HCT116 (cell line): ENCODE measurements at places on chromosomes 12 and 14.

DNA sequence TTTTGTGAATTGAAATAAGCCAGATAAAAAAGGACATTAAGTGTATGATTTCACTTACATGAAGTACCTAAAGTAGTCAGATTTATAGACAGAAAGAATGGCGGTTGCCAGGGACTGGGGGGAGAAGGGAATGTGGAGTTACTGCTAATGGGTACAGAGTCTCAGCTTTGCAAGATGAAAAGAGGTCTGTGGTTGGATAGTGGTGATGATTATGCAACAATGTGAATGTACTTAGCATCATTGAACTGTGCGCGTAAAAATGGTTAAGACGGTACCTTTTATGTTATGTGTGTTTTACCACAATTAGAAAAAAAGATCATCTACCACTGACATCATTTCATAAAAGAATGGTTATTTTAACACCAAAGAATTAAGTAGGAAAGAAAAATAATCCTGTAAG lies 35.9 kb downstream of the RNFT2 start:
- no peak for DNase-seq

DNA sequence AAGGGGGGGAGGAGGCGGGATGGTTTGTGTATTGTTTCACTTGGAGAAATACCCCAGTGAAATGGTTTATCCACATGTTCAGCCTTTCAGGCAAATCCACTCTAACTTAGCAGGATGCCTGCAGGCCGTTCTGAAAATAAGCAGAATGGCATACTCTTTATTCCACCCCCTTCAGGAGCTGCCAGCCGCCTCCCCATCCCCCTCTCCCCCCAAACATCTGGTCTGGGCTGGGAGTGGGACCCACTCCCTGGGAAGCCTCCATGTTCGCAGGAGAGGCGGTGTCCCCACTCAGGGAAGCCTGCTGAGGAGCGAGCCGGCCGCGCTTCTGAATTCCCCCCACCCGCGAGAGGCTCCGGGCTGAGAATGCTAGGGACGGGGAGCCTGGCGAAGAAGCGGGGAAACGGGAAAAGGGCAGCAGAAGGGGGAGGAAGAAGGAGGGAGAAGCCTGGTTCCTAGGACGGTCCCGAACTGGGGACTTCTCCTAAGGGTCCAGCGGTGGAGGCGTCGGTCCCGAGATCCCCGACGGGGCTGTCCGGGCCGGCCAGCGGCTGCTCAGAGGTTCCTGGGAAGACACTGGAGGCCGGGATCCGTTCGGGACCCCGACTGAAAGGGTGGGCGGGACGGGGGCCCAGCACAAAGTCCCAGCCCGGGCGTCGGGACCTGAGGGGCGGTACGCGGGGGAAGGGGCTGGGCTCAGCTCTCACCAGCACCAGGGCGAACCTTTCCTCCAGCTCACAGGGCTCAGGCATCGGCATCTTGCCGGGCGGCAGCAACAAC lies 666 bp downstream of the FMNL3 start:
- no peak for DNase-seq

GRCh38 chr12:10186299-10186698 lies 7.5 kb downstream of the TMEM52B start:
- no peak for DNase-seq

GRCh38 chr12:53696655-53697331 lies 20.9 kb upstream of the ATP5MC2 start:
- no peak for DNase-seq

GRCh38 chr14:100687386-100687785 lies 39.3 kb upstream of the DLK1 start:
- DNase-seq: no peak

DNA sequence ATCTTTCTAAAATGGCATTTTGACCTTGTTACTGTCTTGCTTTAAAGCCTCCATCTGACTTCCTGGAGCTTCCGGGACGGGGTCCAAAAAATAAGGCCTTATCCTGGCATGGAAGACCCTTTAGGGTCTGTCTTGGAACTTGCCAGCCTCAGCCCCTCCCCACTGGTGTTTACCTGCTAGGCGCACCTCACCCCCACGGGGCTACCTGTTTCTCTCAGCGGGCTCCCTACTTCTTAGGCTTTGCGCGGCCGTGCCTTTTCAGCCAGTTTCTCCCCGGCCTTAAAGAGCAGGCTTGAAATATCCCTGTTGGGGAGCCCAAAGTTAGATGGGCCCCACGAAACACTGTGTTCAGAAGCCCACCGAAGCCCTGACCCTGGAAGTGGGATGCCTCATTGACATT lies 5.1 kb downstream of the RTL1 start:
- no peak for DNase-seq

GRCh38 chr14:75452324-75452723 lies 24.5 kb downstream of the JDP2 start:
- no peak for DNase-seq

GRCh38 chr12:113062502-113063395 lies 6.2 kb downstream of the DTX1 start:
- DNase-seq: no peak

DNA sequence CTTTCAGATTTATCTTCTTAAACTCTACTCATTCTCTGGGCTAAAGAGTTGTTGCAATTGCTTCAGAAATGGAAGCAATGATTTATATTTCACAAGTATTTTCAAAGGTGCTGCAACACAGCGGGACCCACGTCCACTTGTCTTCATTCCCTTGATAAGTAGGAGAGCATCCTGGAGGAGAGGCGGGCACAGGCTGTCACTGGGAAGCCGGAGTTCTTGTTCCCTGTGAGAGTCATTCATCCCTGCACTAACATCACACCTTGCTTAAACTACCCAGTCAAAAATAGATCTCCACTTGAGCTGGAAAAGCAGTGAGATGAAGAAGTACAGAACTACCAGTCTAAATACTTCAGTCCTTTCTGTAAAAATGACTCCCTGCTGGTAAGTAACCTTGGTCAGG lies 160.5 kb upstream of the RASSF8 start:
- no peak for DNase-seq

DNA sequence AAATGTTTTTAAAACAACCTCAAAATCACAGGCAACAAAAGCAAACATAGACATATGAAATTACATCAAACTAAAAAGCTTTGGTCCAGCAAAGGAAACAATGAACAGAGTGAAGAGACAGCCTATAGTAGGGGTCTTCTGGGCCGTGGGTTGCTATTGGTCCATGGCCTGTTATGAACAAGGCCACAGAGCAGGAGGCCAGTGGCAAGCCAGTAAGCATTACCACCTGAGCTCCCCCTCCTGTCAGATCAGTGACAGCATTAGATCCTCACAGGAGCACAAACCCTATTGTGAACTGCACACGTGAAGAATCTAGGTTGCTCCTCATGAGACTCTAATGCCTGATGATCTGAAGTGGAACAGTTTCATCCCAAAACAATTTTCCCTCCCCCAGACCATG lies 174.0 kb downstream of the DIO2 start:
- no peak for DNase-seq

GRCh38 chr14:69879175-69880043 lies at the start of gene SMOC1:
Gene SMOC1, plus strand, starts transcription at chr14:69879416. Its CDS starts 263 bp downstream, at chr14:69879679.
- no peak for DNase-seq

DNA sequence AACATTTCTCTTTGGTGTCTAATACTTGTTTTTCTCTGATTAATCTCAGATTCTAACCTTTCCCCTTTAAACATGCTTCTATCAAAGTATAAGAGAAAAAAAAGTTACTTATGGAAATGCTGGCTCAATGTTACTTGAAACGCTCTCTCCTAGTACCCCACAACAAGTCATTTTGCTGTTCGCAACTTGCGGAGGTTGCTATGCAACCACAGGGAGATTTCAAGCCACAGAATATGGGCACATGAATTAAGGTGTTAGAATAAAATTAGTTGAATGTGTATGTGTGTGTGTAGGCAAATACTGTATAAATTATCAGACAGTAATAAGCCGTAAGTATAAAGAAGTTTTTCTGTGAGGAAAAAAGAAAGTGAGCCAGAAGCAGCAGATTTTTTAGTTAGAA lies 80.6 kb downstream of the CCDC59 start:
- no peak for DNase-seq

DNA sequence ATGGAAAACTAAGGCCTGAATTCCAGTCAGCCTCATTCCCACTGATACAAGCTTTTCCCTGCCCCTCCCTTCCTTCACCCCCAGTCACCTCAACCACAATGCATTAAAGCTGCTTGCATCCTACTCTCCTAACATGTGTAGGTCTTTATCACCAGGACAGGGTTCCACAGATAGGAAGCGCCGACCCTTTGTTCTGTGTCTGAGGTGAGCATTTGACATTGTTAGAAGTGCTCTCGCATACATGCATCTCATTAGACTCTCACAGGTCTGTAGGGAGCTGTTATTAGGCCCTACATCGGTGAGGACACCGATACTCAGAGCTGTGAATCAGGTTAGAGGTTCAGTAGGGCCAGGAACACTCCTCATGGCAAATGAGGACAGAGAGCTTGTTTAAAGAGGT lies 13.2 kb upstream of the EDDM3A start:
- DNase-seq: no peak

- no peak for DNase-seq
These were observed 125.4 kb upstream of the ATF1 start for GRCh38 chr12:50638482-50638880.

DNA sequence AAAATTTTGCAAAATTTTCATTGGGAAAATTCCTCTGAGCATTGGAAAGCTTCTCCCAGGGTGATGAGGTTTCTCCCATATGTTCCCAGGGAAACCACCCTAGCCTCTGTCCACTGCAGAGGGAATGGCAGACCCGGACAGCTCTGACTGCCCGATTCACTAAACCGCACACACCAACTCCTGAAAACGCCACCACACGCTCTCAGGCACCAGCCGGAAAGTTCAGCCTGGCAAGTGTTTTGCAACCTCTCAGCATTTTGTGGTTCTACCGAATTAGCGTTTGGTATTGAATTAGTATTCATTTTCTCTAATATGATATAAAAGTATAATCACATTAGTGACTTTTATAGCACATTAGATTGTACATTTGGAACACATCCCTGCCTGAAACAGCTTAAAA lies 213.4 kb downstream of the PHETA1 start:
- no peak for DNase-seq

GRCh38 chr12:118059341-118060191 lies 1.4 kb downstream of the WSB2 start:
- DNase-seq: no peak

DNA sequence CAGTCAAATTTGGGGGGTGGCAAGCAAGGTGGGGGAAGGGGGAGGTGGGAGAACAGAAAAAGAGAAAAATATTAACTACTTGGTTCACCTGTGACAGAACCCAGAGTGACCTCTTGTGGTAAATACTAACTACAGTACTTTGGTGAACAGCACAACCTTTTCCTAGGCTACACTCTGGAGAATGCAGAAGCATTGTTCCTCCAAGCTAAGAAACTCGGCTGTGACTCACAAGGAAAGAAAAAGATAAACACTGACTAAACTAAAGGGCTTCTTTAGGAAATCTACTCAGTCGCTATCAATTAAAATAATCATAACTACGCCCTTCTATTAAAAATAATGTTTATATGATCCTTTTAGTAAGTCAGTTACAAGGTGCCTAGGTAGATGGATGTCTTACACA lies 5.4 kb downstream of the KCNH5 start:
- DNase-seq: no peak

GRCh38 chr12:29163146-29163545 lies 14.1 kb downstream of the FAR2 start:
- no peak for DNase-seq

- DNase-seq: no peak
These were observed 6.8 kb downstream of the FAM161B start for GRCh38 chr14:73943083-73943482.

DNA sequence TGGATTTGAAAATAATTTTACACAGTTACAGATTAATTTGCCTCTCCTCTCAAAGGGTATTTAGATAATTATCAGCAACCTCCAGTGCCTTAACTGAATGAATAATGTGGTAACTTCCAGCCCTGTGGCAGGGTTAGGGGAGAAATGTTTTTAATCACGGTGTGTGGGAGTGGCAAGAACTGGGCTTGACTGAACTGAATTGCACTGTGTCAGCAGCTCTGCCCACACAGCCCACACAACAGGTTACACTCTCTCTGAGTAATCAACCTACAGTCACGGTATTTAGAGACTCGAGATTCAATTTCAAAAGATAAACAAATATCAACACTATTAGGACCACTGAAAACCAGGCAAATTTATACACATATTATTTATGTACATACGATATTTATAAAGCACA lies 198.5 kb downstream of the KCNC2 start:
- DNase-seq: no peak

GRCh38 chr12:131164096-131164872 lies 210.6 kb downstream of the ADGRD1 start:
- peak; percentile 10 for DNase-seq

DNA sequence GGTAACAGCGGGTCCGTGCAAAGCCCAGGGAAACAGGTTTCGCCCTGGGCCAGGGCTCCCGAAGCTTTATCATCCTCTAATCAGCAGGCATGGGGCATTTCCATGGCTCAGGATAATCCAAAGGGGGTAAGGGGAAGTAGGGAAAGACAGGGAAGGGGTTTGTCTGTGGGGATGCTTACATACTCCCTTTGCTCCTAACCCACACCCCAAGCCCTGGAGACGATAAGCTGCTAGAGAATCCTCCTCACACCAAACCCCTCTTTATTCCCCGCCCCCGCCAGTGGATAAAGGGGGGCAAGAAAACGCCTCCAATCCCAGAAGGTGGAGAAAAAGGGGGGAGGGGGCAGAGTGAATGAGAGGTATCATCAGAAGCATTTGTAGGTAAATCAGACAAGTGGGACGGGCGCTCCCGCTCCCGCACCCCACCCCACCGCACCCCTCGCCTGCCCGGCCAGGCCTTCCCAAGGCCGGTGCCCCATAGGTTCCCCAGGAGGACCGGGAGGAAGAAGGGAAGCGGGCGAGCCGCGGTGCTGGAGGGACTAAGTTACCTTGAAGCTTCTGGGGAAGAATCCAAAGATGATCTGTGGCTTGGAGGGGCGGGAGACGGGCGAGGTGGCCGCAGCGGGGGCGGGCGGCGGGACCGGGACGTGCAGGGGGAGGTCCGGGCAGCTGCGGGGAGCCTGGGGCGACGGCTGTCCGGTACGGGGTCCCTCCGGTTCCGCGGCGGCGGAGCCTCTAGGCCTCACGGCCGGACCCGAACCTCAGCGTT lies 762 bp downstream of the PPP2R5E start:
- no peak for DNase-seq

- DNase-seq: no peak
These were observed 137.8 kb downstream of the GPHN start for GRCh38 chr14:66645716-66646115.

DNA sequence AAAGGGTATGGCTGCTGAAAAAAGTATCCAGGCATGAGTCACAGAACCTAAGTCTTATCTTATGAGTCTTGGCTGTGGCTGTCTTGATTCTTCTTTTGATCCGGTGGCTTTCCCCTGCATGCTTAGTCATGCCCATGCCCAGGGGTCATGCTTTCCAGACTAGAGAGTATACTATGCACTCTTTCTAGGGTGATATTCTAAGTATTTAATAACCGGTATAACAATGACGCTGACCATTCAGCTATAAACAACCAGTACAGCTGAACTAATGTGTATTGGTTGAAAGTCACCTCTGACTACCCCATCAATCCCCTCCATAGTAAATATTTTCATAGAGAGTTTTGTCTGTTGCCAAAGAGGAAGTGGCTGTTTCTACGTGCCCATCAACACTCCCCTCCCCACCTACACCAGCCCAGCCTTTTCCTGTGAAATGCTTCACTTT lies 34.7 kb upstream of the NRXN3 start:
- DNase-seq: no peak
